Transverse colon (tissue), 4 donors: ENCODE measurements at places on chromosomes 7 and 10. TPM values are rescaled to one million over a fixed set of nuclear protein-coding genes. Genes with fewer than 3 reads are reported as not detected.

DNA sequence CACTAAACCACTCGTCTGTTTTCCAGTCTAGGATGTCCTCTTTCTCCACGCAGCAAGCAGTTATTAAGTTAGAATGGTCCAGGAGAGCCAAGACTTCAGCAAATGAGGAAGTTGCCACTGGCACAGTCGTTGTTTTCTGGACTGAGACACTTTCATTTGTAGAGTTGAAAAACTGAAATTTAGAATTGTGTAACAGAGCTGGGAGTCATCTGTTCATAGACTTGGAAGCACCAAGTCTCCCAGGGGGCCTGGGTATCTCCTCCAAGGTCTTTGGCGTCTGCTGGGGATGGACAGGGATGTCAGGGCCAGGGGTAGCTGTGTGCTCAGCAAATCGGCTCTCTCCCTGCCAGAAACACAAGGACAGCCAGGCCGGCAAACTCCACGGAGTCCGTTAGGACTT is 208.4 kb downstream of the FANK1 start:
- DNase-seq, result no peak

DNA sequence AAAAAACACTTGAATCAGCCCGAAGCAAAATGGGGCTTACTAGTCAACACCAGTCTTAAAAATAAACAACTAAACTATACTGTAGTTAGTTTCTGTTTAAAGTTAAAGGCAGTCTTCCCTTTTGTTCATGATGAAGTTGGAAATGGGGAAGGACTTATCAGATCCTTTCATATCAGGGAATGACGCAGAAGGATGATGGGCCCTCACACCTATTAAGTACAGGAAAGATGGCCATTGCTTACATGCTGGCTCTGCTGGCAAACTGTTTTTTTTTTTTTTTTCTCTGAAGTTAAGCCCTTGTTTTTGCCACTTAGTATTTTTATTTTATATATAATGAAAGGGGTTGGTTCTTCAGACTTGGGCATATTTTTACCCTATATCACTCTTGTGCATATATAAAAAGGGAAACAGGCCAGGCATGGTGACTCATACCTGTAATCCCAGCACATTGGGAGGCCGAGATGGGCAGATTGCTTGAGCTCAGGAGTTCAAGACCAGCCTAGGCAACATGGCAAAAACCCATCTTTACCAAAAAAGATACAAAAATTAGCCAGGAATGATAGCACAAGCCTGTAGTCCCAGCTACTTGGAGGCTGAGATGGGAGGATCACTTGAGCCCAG is 16.6 kb upstream of the NRBF2 start:
- DNase-seq, result no peak

DNA sequence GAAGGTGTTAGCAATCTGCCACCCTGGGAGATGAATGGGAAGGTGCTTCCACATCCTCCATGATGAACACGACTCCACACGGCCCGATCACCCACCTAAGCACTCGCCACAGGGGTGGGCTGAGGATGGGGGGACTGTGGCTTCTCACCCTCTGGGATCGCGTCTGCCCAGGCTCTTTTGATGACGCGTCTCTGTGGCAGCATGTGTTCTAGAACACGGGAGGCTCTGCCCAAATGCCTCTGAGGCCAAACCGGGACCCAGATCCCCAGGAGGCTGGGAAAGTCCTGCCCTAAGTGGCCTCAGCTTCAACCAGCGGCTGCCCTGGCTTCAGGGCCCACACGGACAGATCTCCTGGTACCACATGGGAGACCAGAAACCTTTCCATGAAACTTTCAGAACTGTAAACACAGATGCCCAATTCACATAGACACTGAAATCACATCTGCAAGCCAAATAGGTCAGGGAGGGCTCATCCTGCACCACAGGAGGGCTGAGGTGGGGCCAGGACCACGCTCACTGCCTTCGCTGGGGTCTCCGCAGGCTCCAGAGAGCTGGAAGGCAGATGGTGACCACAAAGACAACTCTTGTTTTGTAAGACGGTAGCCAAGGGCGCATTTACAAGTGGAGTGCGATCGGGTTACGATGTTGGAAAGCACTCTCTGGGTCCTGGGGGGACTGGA is 200.6 kb downstream of the PTPRN2 start:
- no peak for DNase-seq

GRCh38 chr10:48284002-48284546 is 9.6 kb upstream of the FRMPD2 start:
- DNase-seq, result no peak

GRCh38 chr10:77936697-77937567 is 10.4 kb upstream of the DLG5 start:
- no peak for DNase-seq

PNLIPRP1 gene
- total RNA-seq, result not detected

DNA sequence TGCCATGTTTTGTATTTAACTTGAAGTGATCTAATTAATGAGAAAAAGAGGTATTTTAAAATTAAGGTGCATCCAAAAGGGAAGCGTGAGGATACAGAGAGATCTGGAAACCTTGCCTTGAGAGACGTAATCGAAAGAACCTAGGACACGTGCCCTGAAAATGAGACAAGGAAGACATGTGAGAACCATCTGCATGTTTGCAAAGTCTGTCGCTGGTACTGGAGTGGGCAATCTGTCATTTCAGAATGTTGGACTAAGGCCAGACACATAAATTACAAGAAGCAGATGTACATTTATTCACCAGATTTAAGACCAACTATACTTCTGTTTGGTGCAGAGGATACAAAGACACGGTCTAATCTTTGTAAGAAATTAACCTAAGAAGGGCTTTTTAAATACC is 9.2 kb downstream of the AGR2 start:
- no peak for DNase-seq

EPO gene
- total RNA-seq, result not detected

DNA sequence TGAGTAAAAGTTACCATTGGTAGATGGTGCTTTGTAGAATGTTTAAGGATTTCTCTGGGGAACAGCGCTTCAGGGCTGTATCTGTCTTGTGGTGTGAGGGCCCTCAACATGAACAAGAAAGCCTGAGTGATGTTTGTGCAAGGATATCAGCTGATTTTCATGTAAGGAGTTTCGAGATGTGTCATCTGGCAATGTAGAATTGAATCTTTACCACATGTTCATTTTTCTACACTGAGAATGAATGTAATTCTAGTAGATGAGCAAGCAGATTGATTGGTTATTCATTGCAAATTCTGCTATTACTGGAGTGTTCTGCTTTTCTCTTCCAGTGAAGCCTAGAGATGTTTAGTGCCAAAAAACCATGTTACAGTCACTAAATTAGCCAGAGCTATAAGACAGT is 87.7 kb downstream of the ST7 start:
- DNase-seq, result no peak

CTNNA3 gene
- total RNA-seq, result 0.68 TPM

- no peak for DNase-seq
Measured at GRCh38 chr7:45563941-45564461, 10.2 kb upstream of the ADCY1 start.
